Activated CD4-positive, alpha-beta T cell treated with anti-CD3 and anti-CD28 coated beads for 24 hours (primary cell): ENCODE measurements at places on chromosomes 6 and 20.

DNA sequence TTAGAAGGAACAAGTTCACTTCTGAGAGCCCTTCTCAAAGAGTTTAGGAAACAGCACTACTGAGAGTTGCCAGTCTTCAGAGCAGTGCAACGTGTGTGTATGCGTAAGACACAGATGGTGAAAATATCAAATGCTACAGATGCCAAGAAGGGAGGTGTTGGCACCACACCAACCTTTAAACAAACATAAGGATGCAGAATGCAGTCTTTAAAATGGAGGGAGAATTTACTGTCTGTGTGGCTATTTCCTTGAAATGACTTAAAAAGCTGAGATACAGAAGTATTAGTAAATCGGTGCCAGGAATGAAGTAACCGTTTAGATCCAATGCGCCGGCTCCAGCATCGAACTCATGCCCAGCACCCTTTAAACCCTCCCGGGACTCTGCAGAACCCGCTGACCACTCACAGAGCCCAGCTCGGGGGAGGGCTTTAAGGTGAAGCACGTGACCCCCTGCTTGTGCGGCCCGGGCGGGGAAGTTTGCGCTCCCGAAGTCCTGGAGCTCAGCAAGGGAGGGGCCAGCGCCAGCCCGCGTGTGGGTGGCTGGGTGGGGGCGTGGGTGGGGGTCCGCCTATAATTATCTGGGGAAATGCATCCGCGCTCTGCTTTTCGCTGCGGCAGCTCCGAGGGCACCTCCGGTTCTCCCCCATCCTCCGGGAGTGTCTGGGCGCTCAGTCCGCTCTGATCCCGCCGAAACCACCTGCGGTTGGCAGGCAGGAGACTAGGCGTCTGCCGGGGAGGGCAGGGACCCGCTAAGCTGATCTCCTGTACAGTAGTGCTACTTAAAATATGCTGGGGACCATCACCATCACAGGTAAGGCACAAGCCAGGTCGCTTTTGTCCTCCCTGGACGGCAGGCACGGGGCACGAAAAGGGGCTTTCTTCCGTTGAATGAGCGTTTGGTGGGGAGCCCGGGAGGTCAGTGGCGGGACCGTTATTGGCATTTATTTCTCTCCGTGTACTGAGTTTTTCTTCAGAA, 66.0 kb downstream of the ZBTB2 start:
- no peak for DNase-seq

DNA sequence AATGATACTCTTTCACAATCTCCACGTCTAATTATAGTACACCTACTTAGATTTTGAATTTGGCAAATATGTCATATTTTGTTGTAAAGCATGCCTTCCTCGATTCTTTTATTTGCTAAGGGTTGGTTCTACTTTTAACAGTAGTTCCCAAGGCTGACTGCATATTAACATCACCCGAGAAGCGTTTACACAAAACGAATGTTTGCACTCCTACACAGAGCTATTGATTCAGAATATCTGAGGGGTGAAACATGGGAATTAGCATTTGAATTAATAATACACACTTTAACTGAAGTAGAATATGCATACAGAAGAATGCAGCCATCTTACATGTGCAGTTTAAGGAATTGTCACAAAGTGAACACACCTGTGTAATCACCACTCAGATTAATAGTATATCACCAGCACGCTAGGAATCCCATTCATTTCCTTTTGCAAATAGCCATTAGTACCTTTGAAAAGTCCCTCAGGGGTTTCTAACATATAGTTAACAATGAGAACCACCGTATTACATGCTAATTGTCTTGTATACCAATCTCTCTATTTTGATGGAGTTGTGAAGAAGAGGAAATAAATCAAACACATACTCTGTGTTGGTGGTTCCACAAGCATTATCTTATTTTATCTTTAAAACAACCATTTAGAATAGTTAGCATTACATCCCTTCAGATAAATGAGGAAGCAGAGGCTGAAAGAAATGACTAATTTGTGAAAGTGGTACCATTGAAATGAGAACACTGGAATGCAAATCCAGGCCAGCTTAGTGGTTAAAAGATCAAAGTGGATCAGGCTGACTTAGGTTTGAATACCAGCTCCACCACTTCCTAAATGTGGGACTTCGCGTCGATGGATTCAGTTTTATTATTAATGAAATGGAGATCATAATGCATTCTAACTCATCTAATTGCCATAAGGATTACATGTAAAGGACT, 317.6 kb downstream of the HDGFL1 start:
- DNase-seq, result no peak

GRCh38 chr6:122718616-122719015, 60.9 kb upstream of the FABP7 start:
- DNase-seq, result no peak

- DNase-seq, result no peak
These were observed 113.3 kb downstream of the SLC16A10 start for GRCh38 chr6:111200350-111201243.

GRCh38 chr6:144181639-144182038, 31.3 kb downstream of the STX11 start:
- DNase-seq, result no peak

DNA sequence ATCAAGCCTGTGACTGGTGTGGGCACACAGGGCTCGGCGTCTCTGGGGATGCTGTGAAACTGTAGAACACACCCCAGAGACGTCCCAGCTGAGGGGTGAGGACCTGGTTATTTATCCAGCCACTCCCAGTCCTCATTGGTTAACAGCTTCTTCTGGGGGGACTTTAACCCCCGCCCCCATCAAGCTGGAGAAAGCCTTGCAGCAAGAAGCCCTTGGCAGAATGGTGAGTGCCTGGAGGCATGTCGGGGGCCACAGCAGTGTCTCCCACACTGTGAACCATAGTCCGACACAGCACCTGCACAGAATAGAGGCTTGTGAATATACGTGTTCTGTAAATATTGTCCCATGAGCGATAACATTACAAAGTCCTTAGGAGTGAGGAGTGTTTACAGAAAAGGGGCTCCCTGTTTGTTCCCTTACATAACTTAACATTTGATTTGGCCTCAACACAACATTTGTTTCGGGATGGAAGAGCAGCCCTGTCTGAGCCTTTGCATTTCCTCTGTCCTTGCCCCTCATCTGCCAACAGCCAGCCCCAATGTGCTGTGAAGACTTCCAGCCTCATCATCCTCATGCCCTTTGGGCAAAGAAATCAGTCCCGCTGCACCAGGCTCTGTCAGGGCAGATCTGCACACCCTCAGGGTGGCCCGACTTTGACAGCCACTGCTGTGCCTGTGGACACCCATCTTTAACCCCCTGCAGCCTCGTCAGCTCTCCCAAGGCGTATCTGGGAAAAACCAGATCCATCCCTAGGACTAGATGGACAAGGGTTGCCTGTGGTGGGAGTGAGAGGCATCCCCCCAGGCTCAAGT, 2.2 kb upstream of the RRBP1 start:
- no peak for DNase-seq

DNA sequence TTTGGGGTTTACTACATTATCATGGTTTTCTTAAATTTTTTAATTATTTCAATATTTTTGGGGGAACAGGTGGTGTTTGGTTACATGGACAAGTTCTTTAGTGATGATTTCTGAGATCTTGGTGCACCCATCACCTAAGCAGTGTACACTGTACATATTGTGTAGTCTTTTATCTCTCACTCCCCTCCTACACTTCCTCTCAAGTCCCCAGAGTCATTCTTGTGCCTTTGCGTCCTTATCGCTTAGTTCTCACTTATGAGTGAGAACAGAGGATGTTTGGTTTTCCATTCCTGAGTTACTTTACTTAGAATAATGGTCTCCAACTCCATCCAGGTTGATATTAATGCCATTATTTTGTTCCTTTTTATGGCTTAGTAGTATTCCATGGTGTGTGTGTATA, 130.9 kb upstream of the CD93 start:
- DNase-seq, result no peak

GRCh38 chr6:11700118-11700718, 78.4 kb downstream of the ADTRP start:
- DNase-seq, result no peak

DNA sequence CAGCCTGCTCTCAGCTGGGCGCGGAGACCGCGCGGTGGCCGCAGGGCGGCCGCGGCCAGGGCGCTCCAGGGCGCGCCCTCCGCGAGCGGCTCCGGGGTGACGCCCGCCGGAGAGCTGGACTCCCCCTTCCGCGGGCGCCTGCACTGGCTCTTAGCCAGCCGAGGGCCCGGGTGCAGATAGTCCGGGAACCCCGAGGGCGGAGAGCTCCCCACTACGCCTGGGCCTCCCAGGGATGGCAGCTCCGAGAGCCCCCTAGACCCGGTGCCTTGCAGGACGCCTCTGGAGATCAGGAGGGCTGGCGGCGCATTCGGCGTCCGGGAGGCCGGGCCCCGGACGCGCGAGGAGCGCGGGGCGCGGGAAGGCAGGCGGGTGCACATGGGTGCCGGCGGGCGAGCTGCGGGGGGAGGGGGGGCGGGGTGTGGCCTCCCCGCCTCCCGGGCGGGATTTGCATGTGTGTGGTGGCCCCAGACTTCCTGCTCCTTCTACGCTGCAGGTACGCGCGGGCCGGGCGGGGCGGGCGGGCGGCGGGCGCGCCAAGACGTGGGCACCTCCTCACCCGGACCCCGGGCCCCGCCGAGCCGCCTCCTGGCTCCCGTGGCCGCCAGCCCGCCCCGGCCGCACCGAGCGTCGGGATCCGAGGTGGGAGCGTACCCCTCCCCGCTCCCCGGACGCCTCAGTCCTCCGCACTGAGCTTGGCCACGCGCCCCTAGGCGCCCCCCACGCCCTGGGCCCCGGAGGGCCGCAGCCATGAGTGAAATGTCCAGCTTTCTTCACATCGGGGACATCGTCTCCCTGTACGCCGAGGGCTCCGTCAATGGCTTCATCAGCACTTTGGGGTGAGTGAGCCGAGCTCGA, at the start of gene ITPR3:
Gene ITPR3 (plus strand): TSS at position 467 of the 855 bp plus-strand sequence. CDS start 281 bp downstream, at position 748.
- DNase-seq, result peak; percentile 62

DNA sequence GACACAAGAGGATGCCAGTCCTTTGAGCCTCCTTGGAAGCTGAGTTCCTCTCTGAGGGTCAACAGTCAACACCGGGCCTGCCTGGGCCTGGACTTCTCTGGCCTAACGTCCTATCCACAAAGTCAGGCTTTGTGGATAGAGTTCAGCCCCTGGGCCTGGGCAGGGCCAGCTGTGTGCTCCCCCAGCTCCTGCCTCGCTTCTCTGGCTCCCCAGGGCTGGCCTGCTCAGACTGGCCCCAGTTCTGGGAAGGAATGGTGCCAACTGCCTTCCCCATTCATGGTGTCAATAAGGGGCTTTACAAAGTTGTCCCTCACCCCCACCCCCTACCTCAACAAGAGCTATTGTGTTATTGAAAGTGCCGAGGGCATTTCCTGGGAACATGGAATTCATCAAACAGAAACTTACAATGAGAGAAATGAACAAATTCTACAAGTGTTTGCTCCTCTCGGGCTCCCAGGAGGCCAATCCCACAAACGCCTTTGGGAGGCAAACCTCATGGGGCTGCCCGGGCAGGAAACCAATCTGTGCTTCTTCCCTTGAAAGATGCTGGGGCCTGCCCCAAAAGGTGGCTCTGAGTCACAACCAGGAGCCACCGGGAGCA, 26.5 kb upstream of the PPP1R14C start:
- DNase-seq, result no peak

- no peak for DNase-seq
These were observed 14.4 kb upstream of the ZNF217 start for GRCh38 chr20:53608071-53608455.

GRCh38 chr6:5956939-5957338, 49.8 kb downstream of the NRN1 start:
- no peak for DNase-seq

- no peak for DNase-seq
These were observed 205.9 kb downstream of the HACE1 start for GRCh38 chr6:104653781-104654180.

- DNase-seq, result no peak
These were observed 403.9 kb upstream of the JARID2 start for GRCh38 chr6:14841901-14842421.

DNA sequence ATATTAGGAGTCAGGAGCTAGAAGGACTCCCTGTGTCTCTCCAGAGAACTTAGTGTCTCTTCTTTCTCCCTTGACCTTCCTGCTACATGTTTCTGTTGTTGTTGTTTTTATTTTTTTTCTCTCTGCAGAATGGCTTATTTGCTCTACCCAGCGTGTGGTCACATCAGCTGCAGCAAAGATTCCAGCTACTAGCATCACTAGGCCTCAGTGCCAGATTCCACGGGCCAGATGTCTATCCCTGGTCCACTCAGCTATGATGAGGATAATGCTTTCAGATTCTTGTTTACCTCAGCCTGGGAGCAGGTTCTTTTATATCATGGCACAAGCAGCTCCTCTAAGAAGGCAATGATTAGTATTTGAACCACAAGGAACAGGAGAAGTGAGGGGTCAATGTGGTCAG, 110.0 kb downstream of the PLCB1 start:
- DNase-seq, result no peak

- DNase-seq, result no peak
These were observed 110.0 kb downstream of the SCML4 start for GRCh38 chr6:107714104-107714503.

DNA sequence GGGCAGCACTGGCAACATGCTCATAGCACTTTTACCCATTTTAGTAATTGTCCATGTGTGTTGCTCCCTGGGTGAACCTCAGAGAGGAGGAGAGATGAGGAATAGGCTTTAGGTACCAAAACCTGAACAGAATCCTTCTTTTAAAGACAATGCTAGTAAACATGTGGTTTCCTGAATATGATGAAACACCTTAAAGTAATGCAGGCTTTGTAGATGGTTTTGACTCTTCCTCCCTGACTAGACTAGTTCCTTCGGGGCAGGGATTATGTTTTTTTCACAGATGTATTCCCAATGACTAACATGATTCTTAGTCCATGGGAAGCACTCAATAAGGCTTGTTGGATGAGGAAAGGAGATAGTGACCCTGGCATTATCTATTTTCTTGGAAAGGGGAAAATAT, 367.6 kb upstream of the JAG1 start:
- DNase-seq, result no peak

DNA sequence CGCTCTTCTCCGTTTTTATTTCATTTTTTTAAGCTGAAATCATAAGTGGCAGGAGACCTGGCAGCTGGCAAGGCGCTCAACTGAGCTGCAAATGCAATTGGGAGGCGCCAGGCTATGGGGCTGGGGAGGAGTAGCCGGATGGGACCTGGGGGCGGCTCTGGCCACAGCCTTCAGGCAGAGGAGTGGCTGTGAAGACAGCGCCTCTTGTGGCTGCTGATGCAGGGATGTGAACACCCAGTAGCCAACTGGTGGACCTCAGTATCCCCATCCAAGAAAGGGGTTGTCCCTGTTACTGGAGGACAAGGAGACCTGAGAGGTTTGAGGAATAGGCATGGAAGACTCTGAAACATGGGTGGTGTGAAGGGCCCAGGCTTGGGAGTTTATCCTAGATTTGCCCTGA, 12.6 kb downstream of the KCNK17 start:
- DNase-seq, result no peak

- no peak for DNase-seq
These were observed 5.3 kb downstream of the SNX5 start for GRCh38 chr20:17963114-17963897.

- no peak for DNase-seq
These were observed 2.6 kb downstream of the NSFL1C start for GRCh38 chr20:1463971-1464570.

DNA sequence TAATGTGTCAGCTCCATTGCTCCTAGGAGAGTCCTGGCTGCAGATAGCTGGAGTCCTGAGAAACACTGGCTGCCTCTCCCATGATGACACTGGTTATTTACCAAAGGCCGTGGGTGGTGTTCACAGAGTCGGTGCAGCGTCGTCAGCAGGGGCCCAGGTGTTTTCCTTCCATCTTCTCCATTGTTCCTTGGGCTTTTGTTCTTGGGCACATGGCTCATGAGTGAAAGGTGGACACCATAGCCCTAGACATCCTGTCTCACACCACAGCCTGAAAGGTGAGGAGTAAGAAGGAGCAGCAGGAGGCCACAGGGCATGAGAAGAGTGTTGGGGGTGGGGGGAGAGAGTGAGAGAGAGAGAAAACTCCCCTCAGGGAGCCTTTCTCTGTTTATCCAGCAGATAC, 9.1 kb downstream of the CST5 start:
- no peak for DNase-seq

GRCh38 chr6:99232056-99232455, 117.4 kb downstream of the FAXC start:
- no peak for DNase-seq
